MM.1S (cell line): ENCODE measurements at places on chromosomes 2 and 18.
A peak's percentile ranks its signal among the peaks of the same experiment; 100 is the strongest.

- no peak for DNase-seq
These were observed 289.3 kb downstream of the FSIP2 start for GRCh38 chr2:186027922-186028321.

DNA sequence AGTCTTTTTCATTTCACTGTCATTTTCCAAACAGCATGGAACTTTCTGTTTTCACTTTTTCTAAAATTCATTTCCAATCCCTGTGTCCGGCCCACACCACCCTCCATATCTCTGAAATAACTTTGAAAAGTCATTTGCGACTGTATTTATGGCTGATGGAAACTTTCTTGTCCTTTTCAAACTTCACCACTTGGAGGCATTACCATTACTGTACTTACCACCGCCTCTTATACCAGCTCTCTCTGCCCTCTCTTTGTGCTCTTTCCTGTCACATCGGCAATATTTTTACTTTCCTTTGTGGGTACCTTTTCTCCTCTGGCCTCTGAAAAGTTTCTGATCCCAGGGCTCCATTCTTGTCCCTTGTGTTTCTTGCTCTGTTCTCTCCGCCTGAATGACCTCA, 39.5 kb upstream of the IL1RL1 start:
- DNase-seq: no peak

- no peak for DNase-seq
These were observed 90.1 kb downstream of the CD8B2 start for GRCh38 chr2:106577255-106577651.

DNA sequence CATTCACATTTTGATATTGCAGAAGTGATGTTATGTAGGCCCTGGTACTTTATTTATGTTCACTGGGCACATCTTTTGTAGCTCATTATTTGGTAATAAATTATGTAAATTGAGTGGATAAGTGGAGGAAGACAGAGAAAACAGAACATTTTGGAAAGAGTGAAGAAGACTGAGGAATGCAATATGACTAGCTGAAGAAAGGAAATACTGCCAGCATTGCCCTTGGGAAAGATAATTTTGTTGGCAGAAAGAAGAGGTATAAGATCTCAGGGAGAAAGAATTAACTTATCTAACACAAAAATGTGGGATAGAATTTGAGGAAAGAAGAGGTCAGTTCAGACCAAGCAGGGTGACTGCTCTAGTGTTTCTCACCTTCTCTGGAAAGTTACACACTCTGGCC, 118.8 kb downstream of the TTC27 start:
- DNase-seq: no peak

DNA sequence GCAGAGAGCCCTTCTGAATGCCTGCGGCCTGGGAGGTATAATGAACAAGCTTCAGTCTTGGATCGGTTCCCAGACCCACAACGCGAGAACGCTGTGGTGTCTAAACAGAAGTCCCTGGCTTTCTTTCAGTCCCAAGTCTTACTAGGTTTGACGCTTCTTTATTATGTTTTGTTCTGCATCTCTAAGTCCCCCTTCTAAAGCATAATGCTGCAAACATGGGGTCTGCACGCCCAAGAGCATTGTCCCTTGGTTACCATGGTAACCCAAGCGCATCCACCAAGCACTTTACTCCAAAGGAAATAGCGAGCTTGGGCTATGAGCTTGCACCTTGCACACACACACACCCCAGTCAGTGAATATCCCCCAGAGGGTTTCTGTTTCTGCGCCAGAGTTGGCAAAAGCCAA, 193.7 kb downstream of the INO80D start:
- DNase-seq: no peak

DNA sequence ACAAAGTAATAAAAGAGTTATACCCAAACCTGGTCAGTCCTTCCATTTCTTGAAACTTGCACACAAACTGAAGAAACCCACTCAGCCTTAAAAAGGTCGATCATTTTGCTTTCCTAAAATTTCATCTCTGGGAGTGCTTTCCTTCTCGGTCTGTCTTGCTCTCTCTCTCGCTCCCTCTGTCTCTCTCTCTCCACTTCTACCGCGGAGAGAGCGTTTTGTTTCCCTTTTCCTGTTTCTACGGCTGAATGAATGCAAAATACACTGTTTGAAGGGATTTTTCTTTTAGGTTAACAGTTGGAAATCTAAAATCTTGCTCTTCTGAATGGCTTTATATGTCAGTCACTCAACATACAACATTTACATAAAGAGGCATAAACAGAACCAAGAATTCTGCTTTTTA, 424.2 kb downstream of the TGIF1 start:
- no peak for DNase-seq

GRCh38 chr18:42030586-42031182, 75.7 kb downstream of the PIK3C3 start:
- DNase-seq: no peak

DNA sequence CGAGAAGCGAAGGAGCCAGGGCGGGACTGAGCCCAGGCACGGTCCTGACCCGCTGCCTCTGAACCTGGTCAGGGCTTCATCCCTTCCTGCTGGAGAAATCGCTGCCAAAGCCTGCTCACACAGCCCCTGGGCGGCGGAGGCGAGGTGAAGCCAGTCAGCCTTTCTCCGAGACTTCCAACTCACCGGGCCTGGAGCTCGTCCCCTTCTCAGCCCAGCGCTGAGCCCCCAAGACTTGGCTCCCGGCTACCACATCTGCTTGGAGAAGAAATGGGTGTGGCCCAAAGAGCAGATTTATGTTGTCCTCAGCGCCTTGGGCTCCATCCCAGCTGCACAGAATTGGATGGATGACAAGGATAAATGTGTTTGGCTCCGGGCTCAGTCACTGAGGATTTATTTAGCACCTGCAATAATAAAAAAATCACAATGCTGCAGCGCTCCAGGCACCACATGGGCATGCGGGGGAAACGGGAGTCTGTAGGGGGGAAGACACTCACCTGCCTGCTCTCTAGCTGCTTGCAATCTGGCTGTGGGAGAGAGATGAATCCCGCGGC, 64.9 kb downstream of the ACTR2 start:
- no peak for DNase-seq

DNA sequence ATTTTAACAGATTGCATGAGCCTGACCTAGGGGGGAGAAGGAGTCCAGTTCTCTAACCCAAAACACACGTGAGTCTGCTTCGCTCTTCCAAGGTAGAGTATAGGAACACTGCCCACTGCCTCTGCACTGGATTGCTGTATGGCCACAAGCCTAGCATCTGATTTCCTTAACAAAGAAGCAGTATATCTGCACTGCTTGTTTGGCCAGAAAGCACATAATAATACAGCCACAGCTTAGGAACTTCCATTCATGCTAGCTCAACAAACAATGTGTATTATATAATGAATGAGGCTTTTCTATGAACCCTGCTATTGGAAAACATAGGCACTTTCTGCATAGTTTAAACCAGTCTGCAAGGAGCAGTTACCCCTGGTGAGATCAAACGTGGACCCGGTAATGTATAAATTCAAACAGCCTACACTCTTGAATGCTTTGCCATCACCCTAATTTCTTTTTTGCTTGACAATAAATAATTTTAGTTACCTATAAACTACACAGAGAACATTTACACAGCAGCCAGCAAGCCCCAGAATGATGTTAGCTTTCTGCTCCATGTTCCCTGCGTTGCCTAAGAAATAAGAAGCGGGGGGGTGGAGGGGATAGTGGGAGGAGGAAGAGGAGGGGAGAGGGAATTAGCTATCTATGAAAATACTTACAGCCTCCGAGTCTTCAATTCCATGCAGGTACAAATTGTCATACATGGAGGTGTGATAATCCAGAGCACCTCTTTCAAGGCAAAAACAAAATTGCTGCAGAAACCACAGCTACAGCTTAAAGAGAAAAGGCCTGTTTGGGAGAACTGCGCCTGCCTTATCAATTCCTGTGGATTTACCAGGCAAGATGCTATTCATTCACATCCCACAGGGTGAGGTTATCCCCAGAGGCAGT, 125.6 kb downstream of the CACNB4 start:
- DNase-seq: no peak

- DNase-seq: no peak
These were observed 11.4 kb downstream of the TMEM182 start for GRCh38 chr2:102773149-102773705.

DNA sequence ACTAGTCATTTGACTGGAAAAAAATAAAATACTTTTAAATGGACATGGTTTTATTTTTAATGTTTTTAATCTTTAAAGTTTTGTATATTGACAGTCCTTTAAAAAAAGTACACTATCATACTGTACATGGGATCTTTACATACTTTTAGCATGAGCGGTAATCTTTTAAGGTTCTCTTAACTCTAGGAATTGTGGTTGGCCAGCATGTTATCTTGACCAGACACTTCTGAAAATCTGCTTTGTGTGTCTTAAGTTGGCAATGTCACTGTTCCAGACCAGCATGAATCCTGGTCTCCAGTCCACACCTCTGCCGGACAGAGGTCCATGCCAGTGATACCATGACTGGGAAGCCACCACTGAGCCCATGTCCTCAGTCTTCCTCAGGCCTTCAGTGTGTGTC, 17.7 kb downstream of the ITGB1BP1 start:
- DNase-seq: no peak

DNA sequence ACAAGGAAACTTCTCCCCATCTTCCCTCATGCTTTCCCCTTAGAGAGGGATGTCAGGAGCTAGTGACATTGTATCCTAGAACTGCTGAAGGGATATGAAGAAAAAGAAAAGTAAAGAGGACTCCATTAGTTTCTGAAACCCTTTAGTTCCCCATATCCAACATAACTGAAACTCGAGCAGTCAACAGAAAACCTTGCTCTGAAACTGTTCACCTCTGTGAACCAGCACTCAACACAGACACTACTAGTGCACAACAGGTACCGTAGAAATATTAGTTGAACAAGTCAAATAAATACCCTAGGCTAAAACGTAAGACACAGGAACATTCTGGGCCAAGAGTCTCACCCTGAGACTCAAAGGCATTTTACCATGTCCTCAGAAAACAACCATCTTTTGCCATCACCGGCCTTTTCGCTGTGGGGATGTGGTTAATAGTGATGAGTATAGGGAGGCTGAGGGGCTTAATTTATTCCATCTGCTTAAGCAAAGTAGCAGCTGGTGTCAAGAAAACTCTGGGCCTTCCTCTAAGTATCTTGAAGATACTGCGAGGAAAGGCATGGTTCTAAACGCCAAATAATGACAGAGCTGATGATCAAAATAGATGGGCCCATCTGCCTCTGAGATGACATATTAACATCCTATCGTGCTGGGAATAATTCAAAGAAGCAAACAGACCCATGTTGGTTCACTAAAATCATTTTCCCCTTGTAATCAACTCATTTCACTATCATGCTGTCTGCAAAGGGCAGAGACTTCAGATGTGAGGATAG, 156.8 kb downstream of the STK39 start:
- DNase-seq: peak; percentile 49

DNA sequence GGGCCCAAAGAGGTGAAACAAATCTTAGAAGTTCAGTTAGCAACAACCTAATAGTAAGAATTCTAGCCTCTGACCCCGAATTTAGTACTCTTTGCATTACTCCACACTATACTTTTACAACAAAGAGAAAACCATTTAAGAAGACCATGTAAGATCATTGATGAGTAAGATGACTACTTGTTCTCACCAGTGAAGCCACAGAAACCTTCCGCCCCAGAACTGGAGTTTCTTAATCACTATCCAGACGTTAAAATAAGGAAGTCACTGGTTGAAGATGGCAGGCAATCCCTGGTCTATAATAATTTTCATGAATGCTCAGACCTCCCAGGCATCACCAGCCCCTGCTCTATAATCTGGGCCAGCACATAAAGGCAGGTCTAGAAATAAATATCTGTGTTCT, 95.0 kb downstream of the TMEM163 start:
- DNase-seq: no peak

- DNase-seq: no peak
These were observed 1491.9 kb upstream of the CELF4 start for GRCh38 chr18:39057423-39058064.

DNA sequence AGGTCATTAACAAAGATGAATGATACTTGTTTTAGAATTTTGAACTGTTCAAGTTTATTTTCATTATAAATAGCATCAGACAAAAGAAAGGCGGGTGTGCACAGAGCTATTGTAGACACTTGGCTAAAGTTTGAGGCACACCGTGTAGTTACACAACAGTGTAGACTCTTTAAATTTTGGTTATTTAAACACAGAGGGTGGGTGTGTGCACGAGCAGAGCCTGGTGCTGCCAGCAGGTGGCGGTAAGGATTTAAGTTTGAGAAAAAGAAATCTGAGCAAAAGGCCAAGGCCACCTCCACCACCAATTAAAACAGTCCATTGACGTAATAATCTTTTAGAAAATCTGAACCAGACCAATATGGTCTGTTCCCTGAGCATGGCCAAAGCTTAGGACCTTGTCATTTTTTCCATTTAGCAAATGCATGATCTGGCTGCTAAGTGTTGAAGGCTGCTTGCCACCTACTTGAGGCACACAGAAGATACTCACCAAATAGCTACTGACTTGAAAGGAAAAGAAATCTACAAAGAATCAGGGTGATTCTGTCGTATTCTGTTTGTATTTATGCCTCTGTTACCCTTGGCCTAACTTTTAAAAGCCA, 14.3 kb downstream of the COPS7B start:
- peak; percentile 72 for DNase-seq

DNA sequence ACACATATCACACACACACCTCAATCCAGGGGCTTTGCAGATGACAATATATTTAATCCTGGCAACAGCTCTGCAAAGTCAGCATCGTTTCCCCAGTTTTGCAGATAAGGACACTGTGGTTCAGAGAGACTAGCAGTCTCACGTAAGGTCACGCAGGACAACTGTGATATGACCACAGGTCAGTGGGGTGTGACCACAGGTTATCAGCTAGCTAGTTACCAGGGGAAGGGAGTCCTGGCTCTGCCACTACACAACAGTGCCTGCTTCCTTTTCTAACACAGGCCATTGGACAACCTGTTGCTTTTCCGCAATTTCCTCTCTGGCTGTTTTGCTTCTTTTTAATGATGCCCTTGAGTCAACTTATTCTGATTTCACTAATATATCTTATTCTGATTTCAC, 33.3 kb downstream of the RBMS1 start:
- no peak for DNase-seq

GRCh38 chr2:56199492-56199891, 15.7 kb downstream of the CCDC85A start:
- DNase-seq: no peak

- DNase-seq: peak; percentile 67
These were observed 285.1 kb downstream of the MTX2 start for GRCh38 chr2:176554101-176555048.

GRCh38 chr18:25348386-25349130, 3.4 kb downstream of the ZNF521 start:
- no peak for DNase-seq

DNA sequence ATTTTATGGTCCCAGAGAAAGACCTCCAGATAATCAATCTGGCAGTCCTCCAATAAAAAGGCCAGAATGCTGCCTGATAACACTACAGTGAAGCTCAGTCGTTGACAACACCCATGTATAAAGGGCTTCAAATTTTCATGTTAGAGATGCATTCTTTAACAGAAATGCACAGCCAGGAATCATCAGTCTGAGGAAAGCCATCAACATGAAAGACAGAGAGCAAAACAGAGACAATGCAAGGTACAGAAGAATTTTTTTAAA, 13.8 kb downstream of the BABAM2 start:
- DNase-seq: no peak
